ENCODE measurements at places on chromosomes 6 and 20.

DNA sequence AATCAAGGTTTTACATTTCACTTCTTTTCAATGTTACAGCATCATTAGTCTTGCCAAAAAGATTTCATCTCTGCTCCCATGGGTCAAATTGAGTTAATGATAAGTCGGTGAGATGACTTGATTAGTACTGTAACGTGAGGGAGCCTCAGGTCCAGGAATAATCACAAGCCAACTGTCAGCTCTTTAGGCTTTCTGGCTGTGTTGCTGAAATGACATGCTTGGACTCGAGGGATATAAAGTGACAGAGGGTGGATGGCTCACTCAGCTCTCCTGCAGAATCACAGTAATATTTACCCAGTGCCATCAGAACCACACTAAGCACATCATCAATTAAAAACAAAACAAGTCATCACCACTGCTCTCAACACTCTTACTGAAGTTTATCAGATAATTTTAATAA, 196.2 kb upstream of the THEMIS start:
- no peaks in the 10 kb centered on the region for H3K27me3 ChIP-seq
- H3K4me3 ChIP-seq, result no peak overlapping the region
- no peak for DNase-seq
- H3K27ac ChIP-seq, result no peak overlapping the region
- H3K4me1 ChIP-seq, result peaks cover 13% of the 10 kb centered on the region

- no peak for DNase-seq
- H3K36me3 ChIP-seq, result no peaks in the 10 kb centered on the region
- no peak overlapping the region for H3K27ac ChIP-seq
- no peak overlapping the region for H3K4me3 ChIP-seq
Observed at GRCh38 chr6:126422912-126423311, 83.0 kb downstream of the CENPW start.

- H3K27me3 ChIP-seq, result no peaks in the 10 kb centered on the region
- peaks cover 43% of the 10 kb centered on the region for H3K36me3 ChIP-seq
- no peak overlapping the region for H3K27ac ChIP-seq
Observed at GRCh38 chr6:37373822-37374471, 20.2 kb downstream of the RNF8 start.

- H3K4me1 ChIP-seq, result no peaks in the 10 kb centered on the region
- H3K27me3 ChIP-seq, result peaks cover 18% of the 10 kb centered on the region
- no peak for DNase-seq
Observed at GRCh38 chr20:24821391-24821790, 127.7 kb upstream of the CST7 start.

DNA sequence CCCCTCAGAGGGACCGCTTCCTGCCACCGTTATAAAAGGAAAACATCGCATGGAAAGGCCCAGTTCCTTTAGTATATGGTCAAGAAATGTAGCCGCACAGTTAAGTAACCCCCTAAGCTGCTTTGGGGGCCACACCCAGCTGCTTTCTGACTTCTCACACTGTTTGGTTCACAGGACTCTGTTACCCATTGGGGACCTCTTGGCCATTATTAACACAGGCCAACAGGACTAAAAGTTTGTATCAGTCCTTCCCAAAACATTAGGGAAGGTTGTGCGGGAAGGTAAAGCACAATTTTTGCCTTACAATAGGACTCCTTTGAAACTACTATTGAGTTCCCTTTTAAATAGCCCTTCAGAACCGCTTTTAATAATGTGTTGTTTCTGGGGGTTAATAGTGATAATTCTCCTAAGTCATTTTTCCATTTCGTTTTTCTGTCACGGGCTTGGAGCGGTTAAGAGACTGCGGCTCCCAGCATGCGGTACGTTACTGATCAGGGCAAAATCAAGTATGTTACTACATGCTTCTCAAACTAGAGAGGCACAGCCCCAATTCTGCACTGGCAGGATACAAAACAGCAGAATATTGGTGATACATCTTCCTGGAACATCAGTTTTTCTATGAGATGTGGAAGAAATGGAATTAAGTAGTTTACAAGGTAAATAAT, 668 bp upstream of the RPP40 start:
- peaks cover 6% of the 10 kb centered on the region for H3K4me1 ChIP-seq
- H3K4me3 ChIP-seq, result peak overlapping the region; percentile 87
- no peak for DNase-seq
- peaks cover 4% of the 10 kb centered on the region for H3K36me3 ChIP-seq
- peak overlapping the region; percentile 91 for H3K27ac ChIP-seq

- H3K4me3 ChIP-seq, result peak overlapping the region; percentile 22
- DNase-seq, result no peak
- peaks cover 27% of the 10 kb centered on the region for H3K4me1 ChIP-seq
- peak overlapping the region; percentile 52 for H3K27ac ChIP-seq
Observed at GRCh38 chr20:43752051-43752360, 25.2 kb upstream of the GTSF1L start.

- no peaks in the 10 kb centered on the region for H3K27me3 ChIP-seq
- H3K36me3 ChIP-seq, result no peaks in the 10 kb centered on the region
- no peaks in the 10 kb centered on the region for H3K4me1 ChIP-seq
- peak overlapping the region; percentile 32 for H3K27ac ChIP-seq
- H3K4me3 ChIP-seq, result no peak overlapping the region
- no peak for DNase-seq
Observed at GRCh38 chr6:326896-327537, 34.7 kb downstream of the DUSP22 start.

DNA sequence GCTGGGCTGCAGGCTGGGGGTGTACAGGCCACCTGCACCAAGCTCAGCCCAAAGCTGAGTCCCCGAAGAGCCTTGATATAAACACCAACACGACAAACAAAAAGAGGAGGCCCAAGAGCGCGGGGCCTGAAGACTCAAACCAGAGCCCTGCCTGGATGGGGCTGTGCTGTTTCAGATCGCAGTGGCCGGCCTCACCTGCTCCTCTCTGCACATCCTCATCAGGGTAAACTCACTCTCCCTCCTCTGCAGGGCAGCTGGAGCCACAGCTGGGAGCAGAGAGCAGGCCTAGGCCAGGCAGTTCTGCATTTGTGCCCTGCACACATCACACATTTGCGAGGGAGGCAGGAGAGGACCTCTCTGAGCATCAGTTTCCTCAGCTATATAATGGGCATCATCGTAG, 3.7 kb upstream of the RBM38 start:
- H3K27me3 ChIP-seq, result no peaks in the 10 kb centered on the region
- no peak overlapping the region for H3K4me3 ChIP-seq
- peaks cover 30% of the 10 kb centered on the region for H3K4me1 ChIP-seq
- peaks cover 71% of the 10 kb centered on the region for H3K36me3 ChIP-seq
- DNase-seq, result no peak

GRCh38 chr6:41545247-41545702, 906 bp upstream of the FOXP4 start:
- H3K27me3 ChIP-seq, result no peaks in the 10 kb centered on the region
- H3K36me3 ChIP-seq, result peaks cover 22% of the 10 kb centered on the region
- H3K27ac ChIP-seq, result peak overlapping the region; percentile 72
- peaks cover 34% of the 10 kb centered on the region for H3K4me1 ChIP-seq
- no peak for DNase-seq

GRCh38 chr6:10877871-10878270, 4.0 kb downstream of the GCM2 start:
- no peak for DNase-seq
- H3K4me3 ChIP-seq, result no peak overlapping the region
- H3K27ac ChIP-seq, result no peak overlapping the region
- H3K4me1 ChIP-seq, result peaks cover 7% of the 10 kb centered on the region

- no peak overlapping the region for H3K27ac ChIP-seq
- H3K4me3 ChIP-seq, result no peak overlapping the region
- H3K4me1 ChIP-seq, result no peaks in the 10 kb centered on the region
- no peak for DNase-seq
Observed at GRCh38 chr20:5977975-5978374, 27.5 kb downstream of the MCM8 start.

DNA sequence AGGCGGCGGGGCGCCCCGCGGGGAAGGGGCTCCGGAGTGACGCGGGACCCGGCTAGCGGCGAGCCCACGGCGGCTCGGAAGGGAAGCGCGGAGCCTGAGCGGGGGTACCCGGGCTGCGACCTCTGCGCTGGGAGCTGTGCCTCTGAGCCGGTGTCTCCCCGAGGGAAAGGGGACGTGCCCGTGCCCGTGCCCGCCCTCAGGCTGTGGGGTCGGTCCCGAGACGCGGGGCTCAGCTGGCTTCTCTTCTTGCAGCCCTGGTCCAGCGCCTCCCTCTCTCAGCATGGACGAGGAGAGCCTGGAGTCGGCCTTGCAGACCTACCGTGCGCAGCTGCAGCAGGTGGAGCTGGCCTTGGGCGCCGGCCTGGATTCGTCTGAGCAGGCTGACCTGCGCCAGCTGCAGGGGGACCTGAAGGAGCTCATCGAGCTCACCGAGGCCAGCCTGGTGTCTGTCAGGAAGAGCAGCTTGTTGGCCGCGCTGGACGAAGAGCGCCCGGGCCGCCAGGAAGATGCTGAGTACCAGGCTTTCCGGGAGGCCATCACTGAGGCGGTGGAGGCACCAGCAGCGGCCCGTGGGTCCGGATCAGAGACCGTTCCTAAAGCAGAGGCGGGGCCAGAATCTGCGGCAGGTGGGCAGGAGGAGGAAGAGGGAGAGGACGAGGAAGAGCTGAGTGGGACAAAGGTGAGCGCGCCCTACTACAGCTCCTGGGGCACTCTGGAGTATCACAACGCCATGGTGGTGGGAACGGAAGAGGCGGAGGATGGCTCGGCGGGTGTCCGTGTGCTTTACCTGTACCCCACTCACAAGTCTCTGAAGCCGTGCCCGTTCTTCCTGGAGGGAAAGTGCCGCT, 686 bp downstream of the ZGPAT start:
- no peak for DNase-seq
- peak overlapping the region; percentile 85 for H3K4me3 ChIP-seq
- H3K27me3 ChIP-seq, result no peaks in the 10 kb centered on the region
- peaks cover 38% of the 10 kb centered on the region for H3K4me1 ChIP-seq

DNA sequence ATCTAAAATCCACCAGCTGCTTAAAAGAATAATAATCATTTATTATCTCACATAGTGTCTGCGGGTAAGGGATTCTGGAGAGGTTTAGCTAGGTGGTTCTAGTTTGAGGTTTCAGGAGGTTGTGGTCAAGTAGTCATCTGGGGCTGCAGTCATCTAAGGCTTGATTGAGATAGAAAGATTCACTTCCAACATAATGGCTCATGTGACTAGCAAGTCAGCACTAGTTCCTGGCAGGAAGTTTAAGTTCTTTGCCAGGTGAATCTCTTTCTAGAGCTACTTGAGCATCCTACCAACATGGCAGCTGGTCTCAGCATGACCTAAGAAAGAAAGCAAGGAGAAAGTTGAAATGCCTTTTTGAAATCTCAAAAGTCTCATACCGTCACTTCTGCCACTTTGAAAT, 128.8 kb downstream of the EDN1 start:
- no peaks in the 10 kb centered on the region for H3K36me3 ChIP-seq
- H3K4me1 ChIP-seq, result no peaks in the 10 kb centered on the region
- DNase-seq, result no peak

- no peaks in the 10 kb centered on the region for H3K36me3 ChIP-seq
- H3K4me1 ChIP-seq, result peaks cover 7% of the 10 kb centered on the region
- peaks cover 14% of the 10 kb centered on the region for H3K27me3 ChIP-seq
- H3K4me3 ChIP-seq, result no peak overlapping the region
- no peak overlapping the region for H3K27ac ChIP-seq
- no peak for DNase-seq
Observed at GRCh38 chr20:23634044-23634801, 3.5 kb downstream of the CST3 start.

GRCh38 chr6:71048320-71049164, 91.7 kb upstream of the B3GAT2 start:
- no peak overlapping the region for H3K27ac ChIP-seq
- DNase-seq, result no peak
- H3K4me3 ChIP-seq, result no peak overlapping the region
- H3K36me3 ChIP-seq, result peaks cover 3% of the 10 kb centered on the region

DNA sequence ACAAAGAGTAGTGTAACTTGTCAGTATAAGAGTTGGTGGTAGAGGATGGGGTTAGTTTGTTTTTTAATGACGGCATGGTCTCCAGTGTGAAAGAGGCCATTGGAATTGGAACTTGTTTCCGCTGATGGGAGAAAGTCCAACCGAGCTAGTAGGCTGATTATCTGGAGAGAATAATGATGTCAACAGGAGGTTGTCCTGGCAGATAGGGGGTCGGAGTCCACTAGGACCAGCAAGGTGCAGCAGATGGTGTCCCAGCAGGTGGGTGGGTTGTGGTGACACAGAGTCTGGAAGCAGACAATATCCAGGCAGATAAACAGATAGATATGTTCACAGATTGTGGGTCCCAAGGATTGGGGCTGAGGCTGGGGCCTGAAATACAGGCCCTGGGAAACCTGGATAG, 35.1 kb downstream of the PKIB start:
- no peaks in the 10 kb centered on the region for H3K4me1 ChIP-seq
- H3K27ac ChIP-seq, result no peak overlapping the region
- H3K27me3 ChIP-seq, result peaks cover 9% of the 10 kb centered on the region
- no peak overlapping the region for H3K4me3 ChIP-seq
- no peak for DNase-seq

GRCh38 chr20:63847237-63848002, 13.9 kb upstream of the ABHD16B start:
- DNase-seq, result no peak
- H3K4me1 ChIP-seq, result peaks cover 4% of the 10 kb centered on the region
- no peak overlapping the region for H3K4me3 ChIP-seq
- H3K36me3 ChIP-seq, result peaks cover 4% of the 10 kb centered on the region
- peaks cover 39% of the 10 kb centered on the region for H3K27me3 ChIP-seq

DNA sequence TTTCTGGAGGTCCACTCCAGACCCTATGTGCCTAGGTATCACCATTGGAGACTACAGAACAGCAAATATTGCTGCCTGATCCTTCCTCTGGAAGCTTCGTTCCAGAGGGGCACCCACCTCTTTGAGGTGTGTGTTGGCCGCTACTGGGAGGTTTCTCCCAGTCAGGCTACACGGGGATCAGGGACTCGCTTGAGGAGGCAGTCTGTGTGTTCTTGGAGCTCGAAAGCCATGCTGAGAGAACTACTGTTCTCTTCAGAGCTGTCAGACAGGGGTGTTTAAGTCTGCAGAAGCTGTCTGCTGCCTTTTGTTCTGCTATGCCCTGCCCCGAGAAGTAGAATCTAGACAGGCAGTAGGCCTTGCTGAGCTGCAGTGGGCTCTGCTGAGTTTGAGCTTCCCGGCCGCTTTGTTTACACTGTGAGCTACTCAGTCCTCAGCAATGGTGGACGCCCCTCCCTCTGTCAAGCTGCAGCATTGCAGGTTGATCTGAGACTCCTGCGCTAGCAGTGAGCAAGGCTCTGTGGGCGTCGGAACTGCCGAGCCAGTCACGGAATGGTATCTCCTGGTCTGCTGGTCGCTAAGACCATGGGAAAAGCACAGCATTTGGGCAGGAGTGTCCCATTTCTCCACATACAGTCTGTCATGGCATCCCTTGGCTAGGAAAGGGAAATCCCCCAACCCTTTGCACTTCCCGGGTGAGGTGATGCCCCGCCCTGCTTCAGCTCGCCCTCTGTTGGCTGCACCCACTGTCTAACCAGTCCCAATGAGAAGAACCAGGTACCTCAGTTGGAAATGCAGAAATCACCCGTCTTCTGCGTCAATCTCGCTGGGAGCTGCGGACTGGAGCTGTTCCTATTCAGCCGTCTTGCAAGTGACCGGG, 32.5 kb upstream of the ASCC3 start:
- no peak for DNase-seq
- H3K4me1 ChIP-seq, result no peaks in the 10 kb centered on the region
- peaks cover 23% of the 10 kb centered on the region for H3K27me3 ChIP-seq
- no peak overlapping the region for H3K4me3 ChIP-seq
- no peaks in the 10 kb centered on the region for H3K36me3 ChIP-seq

All from effector memory CD8-positive, alpha-beta T cell (primary cell).